ENCODE measurements at places on chromosomes 16 and 17.

DNA sequence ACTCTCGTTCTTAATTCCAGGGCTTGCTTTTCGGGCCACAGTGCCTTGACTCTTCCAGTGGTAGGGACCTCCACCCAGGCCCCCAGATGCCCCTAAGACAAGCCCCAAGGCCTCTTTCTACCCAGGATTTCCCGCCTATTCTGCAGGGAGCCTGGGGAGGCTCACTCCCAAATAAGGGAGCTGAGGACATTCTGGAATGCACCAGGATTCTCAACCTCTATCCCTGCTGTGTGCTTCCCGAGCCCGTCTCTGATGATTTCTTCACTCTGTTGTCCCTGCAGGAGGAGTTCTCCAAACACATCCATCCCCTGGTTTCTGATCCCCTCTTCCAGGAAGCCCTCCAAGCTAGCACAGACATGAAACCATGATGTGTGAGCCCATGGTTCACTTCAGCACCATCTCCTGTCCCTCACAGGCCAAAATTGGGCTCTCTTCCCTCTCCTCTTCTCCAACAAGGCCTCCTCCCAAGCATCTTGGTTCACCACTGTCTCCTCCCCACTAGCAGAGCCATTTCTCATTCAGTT is 255.9 kb downstream of the KATNIP start:
- DNase-seq, result no peak

- DNase-seq, result no peak
Measured at GRCh38 chr16:10625595-10626357, 45.4 kb upstream of the EMP2 start.

GRCh38 chr17:6524520-6524919 is 31.8 kb downstream of the PITPNM3 start:
- no peak for DNase-seq

- DNase-seq, result no peak
Measured at GRCh38 chr16:60905811-60906210, 1130.4 kb downstream of the CDH8 start.

DNA sequence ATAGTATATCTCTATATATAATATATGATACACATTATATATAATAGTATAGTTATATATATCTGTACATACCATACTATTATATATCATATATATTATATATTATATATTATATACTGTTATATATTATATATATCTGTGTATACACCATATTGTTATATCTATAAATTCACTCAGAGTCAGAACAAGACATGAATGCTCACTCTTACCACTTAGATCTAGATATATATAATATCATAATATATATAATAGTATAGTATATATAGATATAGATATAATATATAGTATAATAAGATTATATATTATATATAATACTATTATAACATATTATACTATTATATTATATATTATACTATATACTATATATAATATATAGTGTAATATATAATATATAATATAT is 9.3 kb downstream of the ACSM2B start:
- DNase-seq, result no peak

DNA sequence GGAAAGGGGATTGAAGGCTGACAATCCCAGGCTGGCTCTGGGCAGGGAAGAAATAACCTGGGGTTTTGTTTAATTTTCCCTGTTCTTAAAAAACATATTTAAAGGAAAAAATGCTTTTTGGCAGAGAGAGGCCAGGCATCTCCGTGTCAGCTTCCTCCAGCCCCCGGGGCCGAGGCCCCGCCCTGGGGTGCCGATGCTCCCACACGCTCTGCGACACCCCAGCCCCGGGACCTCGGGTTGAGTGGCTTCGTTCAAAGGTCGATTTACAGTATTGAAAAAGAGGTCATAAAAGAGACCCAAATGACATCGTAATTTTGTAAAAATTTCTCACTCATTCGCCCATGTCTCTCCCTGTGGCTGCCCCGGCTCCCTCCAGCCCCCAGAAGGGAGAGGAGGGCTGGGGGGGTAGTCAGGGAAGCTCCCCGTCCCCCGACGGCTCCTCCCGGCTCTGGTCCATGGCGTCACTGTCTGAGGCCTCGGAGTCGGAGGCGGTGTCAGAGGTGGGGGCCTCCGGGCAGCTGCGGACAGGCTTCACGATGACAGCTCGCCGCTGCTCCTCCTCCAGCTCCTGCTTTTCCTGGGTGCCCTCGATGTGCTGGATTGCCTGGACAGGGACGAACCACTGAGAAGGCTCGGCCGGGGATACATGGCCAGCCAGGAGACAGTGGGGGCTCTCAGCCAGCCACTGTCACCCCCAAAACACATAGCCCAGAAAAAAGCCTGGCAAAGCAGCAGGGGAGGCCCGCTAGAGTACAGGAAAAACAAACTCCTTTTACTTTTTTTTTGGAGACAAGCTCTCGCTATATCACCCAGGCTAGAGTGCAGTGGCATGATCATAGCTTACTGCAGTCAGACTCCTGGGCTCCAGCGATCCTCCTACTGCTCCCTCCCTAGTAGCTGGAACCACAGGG is 14.9 kb downstream of the TFAP4 start:
- DNase-seq, result no peak

GRCh38 chr16:86396422-86396821 is 113.9 kb upstream of the FOXF1 start:
- no peak for DNase-seq

GRCh38 chr16:80356365-80356764 is 184.4 kb upstream of the DYNLRB2 start:
- DNase-seq, result no peak

DNA sequence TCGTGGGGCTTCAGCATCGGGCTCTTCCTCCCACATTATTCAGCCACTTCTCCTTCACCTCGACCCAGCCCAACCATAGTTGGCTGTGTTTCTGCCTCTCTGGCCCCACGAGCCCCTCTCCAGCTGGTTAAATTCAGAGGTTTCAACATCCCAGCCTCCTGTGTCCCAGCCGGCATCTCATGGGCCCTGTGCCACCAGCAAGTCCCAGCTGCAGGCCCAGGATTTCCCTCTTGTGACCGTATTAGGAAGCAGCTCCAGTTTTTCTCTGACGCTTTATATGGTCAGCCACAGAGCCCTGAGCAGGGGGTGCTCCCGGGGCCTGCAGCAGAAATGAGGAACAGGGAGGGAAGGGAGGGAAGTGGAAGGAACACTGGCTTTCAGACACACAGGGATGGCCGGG is 27.4 kb downstream of the MYH11 start:
- no peak for DNase-seq

Measured in activated CD4-positive, alpha-beta T cell treated with anti-CD3 and anti-CD28 coated beads, Interleukin-2, Interleukin-4, amounts not matched to agents 100 ng/mL and 50 ng/mL, durations not matched to agents 16 hours and 8 hours (primary cell).